GM18507 (cell line): ENCODE measurements at places on chromosomes 16 and 17.

- no peak for DNase-seq
Measured at GRCh38 chr16:26643519-26643918, 423.2 kb upstream of the C16orf82 start.

GRCh38 chr16:72927199-72928089 lies 120.5 kb downstream of the ZFHX3 start:
- no peak for DNase-seq

GRCh38 chr17:60767744-60768308 lies 90.2 kb downstream of the BCAS3 start:
- no peak for DNase-seq

GRCh38 chr17:40623419-40624210 lies 24.0 kb downstream of the SMARCE1 start:
- DNase-seq, result no peak

DNA sequence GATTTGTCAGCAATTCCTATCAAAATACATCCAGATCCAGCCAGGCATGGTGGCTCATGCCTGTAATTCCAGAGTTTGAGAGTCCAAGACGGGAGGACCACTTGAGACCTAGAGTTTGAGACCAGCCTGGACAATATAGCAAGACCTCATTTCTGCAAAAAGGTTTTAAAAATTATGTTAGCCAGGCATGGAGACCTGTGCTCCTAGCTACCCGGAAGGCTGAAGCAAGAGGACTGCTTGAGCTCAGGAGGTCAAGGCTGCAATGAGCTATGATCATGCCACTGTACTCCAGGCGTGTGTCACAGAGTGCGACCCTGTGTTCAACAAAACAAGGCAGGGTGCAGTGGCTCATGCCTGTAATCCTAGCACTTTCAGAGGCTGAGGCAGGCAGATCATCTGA lies 215.2 kb downstream of the CPPED1 start:
- no peak for DNase-seq

DNA sequence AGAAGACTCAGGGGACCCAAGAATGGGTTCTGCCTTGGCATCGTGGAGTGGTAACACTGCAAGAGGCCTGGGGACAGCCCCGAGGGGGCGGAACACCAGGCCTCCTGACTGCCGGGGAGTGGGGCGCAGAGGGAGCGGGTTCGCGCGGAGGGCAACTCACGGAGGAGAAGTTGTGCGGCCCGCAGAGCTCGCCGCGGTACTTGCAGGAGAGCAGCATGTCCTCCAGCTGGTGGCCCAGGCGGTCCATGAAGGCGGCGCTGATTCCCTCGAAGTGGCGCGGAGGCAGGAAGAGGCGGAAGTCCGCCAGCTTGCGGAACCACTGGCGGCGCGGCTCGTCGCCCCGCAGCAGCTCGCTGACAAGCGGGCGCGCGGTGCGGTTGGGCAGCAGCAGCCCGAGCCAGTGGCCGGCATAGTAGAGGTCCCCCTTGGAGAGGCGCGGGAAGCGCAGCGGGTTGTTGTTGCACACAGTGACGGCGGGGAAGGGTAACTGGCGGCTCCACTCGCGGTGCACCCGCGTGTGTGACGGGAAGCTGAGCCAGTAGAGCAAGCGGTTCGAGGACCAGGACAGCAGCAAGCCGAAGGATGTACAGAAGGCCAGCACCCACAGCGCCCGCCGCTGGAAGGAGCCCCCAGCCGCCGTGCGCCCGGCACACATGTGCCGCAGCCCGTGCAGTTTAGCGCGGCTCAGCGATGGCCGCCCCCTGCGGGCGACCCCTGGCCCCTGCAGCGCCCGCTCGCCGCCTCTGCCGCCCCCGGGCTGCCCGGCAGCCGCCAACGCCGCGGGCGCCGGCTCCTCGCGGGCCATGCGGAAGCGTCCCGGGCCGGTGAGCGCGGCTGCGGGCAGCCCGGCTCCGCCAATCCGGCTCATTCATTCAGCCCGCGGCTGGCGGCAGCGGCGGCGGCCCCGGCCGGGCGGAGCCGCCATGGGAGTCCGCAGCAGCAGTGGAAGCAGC lies 1.6 kb downstream of the ASIC2 start:
- DNase-seq, result no peak

DNA sequence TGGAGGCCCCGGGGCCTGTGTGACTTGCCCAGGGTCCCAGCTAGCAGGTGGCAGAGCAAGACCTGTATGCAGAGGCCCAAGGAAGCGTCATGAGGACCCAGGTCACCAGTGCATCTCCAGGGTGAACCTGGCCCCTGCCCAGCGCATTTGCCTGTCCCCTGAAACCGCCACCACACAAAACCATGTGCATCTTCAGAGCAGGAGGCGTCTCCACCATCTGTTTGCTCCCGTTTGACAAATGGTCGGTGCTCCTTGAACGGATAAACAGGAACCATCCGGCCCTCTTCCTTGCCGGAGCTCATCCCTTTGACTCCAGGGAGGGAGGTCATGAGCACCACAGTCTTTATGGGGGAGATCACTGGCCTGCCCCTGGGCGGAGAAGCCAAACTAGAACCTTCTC lies 62.5 kb downstream of the JPH3 start:
- DNase-seq, result no peak

DNA sequence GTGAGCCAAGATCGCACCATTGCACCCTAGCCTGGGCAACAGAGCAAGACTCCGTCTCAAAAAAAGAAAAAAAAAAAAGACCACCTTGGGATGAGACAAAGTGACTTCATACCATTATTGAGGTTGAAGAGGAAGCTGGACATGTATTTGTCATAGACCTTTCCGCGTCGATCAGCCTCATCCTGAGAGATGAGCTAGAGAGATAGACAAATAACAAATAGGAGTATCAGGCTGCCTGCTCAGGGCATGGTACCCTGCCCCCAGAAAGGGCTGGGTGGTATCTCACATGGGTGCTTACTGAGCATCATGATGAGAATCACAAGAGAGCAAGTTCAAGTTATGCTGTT lies 22.1 kb downstream of the CNTNAP1 start:
- no peak for DNase-seq

- DNase-seq, result no peak
Measured at GRCh38 chr17:41429667-41430066, 5.3 kb upstream of the KRT37 start.

DNA sequence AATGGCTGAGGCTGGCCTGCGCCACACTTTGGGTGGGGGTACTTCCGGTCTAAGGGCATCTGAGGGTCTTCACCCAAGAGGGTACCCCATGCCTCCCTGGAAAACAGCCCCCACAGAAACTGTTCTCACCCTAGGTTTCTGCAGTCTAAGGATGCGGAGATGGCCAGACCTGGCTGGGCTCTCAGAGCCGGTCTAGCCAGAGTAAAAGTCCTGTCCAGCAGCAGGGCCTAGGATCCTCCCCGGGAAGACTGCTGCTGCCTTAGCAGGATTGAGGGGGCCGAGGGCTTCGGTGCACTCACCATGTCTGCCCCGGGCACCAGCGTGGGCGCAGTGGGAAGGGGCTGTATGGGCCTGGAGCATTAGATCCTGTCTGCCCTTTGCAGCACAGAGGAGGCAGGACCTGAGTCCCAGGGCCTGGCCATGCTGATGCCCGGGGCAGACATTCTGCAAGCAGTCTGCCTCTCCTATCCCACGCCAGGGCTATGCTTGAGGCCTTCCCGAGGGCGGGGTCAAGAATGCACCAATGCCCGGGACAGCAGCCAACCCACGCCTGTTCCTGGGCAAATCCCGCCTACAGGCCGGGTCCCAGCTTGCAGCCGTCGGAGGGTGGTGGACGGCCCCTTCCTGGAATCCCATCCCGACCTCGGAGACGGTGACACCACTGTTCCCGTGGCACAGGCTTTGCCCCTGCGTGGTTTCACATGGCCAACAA lies 54.7 kb downstream of the CBFA2T3 start:
- no peak for DNase-seq

- DNase-seq, result no peak
Measured at GRCh38 chr16:46607529-46607928, 13.7 kb downstream of the SHCBP1 start.

DNA sequence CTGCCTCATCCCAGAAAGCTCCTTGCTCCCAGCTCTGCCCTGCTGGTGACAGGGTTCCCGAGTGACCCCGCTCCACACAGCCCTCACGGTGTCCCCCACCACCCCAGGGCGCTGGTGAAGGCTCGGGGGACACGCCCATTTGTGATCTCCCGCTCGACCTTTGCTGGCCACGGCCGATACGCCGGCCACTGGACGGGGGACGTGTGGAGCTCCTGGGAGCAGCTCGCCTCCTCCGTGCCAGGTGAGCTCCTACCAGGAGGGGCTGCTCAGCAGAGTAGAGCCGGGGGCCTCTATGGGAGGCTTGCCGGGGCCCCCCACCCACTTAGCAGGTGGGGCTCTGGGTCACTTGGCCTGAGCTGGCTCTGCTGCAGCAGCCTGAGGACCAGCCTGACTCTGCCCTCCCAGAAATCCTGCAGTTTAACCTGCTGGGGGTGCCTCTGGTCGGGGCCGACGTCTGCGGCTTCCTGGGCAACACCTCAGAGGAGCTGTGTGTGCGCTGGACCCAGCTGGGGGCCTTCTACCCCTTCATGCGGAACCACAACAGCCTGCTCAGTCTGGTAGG lies 11.2 kb downstream of the GAA start:
- no peak for DNase-seq

- no peak for DNase-seq
Measured at GRCh38 chr16:84501077-84501735, 3.3 kb downstream of the MEAK7 start.

- no peak for DNase-seq
Measured at GRCh38 chr17:7220593-7221277, 997 bp downstream of the ACADVL start.
